Dorsolateral prefrontal cortex (tissue), 122 donors: ENCODE measurements at places on chromosomes 11 and 22. TPM values are rescaled to one million over a fixed set of nuclear protein-coding genes. Genes with fewer than 3 reads are reported as not detected.

Gene PRCP
- 60.0 TPM for total RNA-seq

Gene MYBPC3
- total RNA-seq: 0.13 TPM

Gene ATG13
- total RNA-seq: 159 TPM

Gene C11orf97
- total RNA-seq: 0.86 TPM

Gene E2F8
- total RNA-seq: not detected

Gene VPS37C
- total RNA-seq: 30.0 TPM

Gene OR51I1
- not detected for total RNA-seq

Gene A4GALT
- total RNA-seq: 4.9 TPM

Gene C11orf86
- not detected for total RNA-seq

Gene OR5M10
- not detected for total RNA-seq
